ENCODE measurements at places on chromosomes 7 and 10.

GRCh38 chr10:17113889-17114540 lies 15.6 kb downstream of the CUBN start:
- peak; percentile 53 for DNase-seq

DNA sequence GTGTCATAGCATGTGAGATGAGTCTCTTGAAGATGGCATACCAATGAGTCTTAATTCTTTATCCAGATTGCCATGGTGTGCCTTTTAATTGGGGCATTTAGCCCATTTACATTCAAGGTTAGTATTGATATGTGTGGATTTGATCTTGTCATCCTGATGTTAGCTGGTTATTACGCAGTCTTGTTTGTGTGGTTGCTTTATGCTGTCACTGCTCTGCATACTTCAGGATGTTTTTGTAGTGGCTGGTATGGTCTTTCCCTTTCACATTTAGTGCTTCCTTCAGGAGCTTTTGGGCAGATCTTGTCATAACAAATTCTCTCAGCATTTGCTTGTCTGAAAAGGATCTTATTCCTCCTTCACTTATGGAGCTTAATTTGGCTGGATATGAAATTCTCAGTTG lies 16.5 kb downstream of the FAM25A start:
- no peak for DNase-seq

DNA sequence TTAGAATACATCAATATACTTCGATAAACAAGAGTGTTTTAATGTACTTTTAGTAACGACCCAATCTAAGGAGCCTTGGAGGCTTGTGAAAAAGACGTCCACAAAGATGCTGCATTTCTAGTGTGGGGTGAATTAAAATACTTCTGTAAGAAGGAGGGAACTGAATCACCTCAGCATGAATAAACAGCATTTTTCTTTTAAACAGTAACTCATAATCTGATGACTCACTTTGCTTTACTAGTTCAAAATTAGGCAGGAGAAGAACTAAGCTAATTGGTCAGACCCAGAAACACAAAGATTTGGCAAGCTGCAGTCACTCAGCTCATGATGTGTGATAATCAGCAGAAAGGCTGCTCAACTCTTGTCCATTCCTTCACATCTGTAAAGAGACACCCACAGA lies 24.2 kb downstream of the NCOA4 start:
- DNase-seq, result peak; percentile 63

- DNase-seq, result no peak
Measured at GRCh38 chr7:37488163-37488764, 39.6 kb upstream of the ELMO1 start.

DNA sequence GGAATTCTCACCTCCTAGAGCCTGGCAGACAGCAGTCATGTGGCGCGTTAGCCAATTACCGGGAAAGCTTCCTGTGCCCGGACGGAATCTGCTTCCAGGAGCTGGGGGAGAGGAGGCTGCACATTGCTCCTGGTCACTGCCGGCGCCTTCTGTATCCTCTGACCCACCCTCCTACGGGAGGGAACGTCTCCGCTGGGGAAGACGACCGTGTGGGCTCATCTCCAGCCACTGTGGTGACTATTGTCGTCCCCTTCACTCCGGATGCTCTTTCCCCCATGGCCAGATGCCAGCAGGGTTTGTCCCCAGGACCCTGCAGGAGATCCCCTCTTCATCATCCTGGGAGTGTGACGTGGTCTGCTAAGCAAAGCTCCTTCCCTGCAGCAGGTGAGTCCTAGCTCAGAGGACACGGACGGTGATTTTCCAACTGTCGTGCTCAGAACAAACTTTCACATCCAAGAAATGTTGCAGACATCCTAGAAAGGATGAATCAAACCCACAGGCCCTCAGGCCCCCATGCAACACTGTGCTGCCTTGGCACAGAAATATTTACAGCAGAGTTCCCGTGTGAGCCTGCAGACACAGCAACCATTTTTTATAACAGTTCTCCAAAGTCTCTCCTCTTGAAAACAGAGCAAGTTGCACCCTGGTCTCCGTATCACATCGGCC lies 29.6 kb upstream of the FAM20C start:
- no peak for DNase-seq

DNA sequence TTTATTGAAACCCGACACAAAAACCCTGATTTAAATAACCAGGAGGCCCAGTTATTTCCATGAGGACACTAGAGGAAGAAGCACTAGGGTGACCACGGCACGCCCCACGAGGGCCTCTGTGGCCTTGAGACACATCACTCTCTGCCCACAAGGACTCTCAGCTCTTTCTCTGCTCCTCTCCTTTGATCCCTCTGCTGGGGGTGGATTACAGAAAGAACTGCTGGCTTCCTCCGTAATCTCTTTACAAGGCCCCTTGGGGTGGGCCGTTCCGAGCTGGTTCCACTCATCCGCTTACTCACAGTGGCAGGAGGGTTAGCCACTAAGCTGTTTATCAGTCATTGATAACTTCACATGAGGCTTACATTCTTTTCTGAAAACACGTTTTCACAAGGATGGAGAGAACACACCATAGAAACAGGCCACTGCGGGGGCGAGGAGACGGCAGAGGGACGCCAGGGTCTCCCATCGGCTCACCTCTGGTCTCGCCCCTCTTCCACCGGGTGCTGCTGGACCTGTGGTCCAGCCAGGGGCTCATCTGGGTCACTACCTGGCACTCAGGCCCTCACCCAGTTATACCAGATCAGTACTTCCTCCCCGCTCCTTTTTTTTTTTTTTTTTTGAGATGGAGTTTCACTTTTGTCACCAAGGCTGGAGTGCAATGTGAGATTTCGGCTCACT lies 17.6 kb upstream of the PFKFB3 start:
- no peak for DNase-seq

GRCh38 chr10:44292390-44293002 lies 92.4 kb downstream of the CXCL12 start:
- no peak for DNase-seq

DNA sequence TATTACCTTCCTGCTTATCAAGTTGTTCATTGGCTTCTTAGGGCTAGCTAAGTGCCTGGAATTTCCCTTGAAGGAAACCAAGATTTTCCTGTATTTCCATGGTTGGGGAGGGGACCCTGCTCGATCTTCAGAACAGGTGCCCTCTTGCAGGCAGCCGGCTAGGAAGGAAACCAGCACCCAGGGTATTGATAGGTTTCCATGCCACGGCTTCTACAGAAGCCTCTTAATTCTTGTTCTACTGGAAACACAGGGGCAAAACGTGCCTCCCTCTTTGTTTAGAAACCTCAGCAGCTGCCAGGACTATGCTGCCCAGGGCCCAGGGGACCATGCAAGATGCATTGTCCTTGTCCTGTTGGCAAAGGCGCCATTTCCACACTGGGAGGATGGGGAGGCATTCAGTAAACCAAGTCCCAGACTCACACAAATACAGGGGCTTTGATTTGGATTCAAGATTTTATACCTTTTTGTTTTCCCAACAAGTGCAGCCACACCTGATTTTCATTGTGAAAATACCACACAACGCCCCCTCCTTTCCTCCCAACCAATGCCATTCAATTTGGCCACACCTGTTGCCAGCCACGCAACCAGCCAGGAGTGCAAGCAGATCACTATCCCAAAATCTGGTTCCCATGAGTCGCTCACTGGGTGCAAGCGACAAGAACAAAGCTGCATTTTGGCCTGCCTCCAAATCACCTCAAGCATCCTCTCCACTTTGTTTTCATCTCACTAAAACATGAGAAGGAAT lies 29.6 kb downstream of the C10orf71 start:
- DNase-seq, result no peak

GRCh38 chr10:31760674-31761081 lies 168.0 kb downstream of the ARHGAP12 start:
- no peak for DNase-seq

GRCh38 chr7:157627646-157628045 lies 290.8 kb downstream of the DNAJB6 start:
- no peak for DNase-seq

DNA sequence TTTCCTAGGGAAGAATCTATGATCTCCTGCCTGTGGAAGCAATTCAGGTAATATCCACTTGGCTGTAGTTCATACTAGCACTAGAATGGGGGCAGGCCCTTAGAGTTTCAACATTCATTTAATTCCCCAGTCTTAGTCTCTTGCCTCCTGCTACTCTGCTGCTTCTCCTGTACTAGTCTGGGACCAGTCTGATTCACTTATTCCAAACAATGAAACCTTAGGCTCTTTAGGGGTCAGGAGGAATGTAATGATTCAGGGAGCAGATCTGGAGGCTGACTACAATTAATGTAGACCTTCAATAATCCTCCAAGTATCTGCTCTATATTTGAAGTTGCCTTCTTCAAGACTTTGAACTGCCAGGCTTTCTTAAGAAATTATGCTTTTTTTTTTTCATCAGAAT lies 101.8 kb downstream of the GNAT3 start:
- DNase-seq, result no peak

GRCh38 chr10:98610301-98610700 lies 163.6 kb upstream of the HPS1 start:
- no peak for DNase-seq

DNA sequence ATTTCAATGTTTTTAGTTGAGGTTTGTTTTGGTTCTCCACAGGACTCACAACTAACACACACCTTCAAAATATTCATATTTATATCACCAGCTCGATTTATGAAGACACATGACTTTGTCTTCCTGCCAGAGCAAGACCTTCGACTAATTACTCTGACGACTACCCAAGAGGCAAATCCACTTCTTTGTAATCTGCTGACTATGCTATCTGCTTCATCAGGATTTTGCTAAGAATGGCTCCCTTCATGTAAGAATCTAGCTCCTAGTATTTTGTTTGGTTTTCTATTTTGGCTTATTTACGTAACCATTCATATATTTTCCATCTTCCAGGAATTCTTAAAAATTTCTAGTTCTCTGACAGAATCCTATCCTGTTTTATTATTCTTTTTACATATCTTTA lies 93.0 kb downstream of the BRAF start:
- no peak for DNase-seq

- DNase-seq, result no peak
Measured at GRCh38 chr7:133112976-133113375, 31.1 kb upstream of the CHCHD3 start.

DNA sequence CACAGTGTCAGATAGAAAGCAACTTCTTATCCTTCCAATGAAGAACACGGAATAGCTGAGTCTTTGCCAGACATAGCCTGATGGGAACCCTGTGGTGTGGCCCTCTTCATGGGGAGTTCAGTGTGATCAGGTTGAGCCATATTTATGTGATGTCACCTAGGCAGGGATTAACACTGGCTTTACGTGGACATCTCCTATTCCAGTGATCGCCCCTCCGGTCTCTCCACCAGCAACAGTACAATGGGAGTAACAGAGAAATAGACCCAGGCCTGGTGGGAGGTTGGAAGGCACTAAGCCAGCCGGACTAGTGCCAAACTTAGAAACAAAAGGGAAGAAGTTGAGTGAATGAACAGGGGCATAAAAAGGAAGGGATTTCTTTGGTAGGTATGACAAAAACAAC lies 358.1 kb downstream of the PRPF18 start:
- no peak for DNase-seq

DNA sequence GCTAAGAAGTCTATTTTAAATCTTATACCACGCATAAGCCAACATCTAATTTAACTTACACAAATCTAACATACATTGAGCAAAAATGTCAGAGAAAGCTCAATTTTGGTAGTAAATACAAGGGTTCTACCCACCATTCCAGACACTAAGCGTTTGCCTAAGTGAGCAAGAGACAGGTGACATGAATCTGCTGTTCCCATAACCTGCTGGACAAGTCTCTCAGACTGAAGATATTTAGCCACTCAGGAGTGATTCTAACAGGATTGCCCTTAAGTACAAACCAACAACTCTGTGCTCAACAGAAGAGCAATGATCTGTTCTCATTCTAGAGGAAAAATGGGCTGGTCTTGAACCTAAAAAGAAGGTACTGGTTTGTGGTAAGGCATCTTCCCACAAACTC lies 18.8 kb downstream of the EZH2 start:
- DNase-seq, result no peak

- DNase-seq, result no peak
Measured at GRCh38 chr7:36796850-36797536, 72.7 kb upstream of the AOAH start.

GRCh38 chr7:42263971-42264370 lies 27.0 kb upstream of the GLI3 start:
- no peak for DNase-seq

- DNase-seq, result no peak
Measured at GRCh38 chr7:50684011-50684712, 98.5 kb downstream of the GRB10 start.

GRCh38 chr7:67484244-67484751 lies 487.7 kb downstream of the TYW1 start:
- DNase-seq, result peak; percentile 23

- DNase-seq, result no peak
Measured at GRCh38 chr10:3616880-3617279, 168.1 kb downstream of the KLF6 start.

- DNase-seq, result no peak
Measured at GRCh38 chr10:24552346-24553016, 171.2 kb downstream of the ARHGAP21 start.
